ENCODE measurements at places on chromosomes 3 and 15. TPM values are rescaled to one million over a fixed set of nuclear protein-coding genes. Genes with fewer than 3 reads are reported as not detected.

DNA sequence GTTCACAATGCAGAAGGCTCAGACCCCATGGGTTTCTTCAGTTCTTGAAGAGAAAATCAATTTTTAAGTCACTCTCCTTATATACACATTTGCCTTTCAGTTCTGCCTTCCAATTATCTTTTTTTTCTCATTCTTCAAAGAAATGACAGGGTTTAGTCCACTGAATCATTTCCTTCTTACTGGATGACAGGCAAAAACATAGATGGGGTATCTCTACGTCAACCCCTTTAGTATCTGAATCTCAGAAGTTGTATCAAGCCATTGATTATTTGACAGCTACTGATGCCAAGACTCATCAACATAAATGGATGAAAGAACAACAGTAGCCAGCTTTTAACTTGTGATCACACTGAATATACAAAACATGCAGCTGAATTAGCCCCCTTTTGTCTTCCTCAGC, 6.5 kb downstream of the ATOSA start:
- no peak for DNase-seq

GRCh38 chr3:189212681-189213080, 40.9 kb downstream of the TPRG1 start:
- DNase-seq: no peak

- no peak for DNase-seq
These were observed 21.3 kb downstream of the ADGRG7 start for GRCh38 chr3:100630664-100631063.

- no peak for DNase-seq
These were observed 813.4 kb upstream of the EPHA6 start for GRCh38 chr3:96000966-96001365.

LNP1 gene
- total RNA-seq: 5.9 TPM

SUMF1 gene
- total RNA-seq: 26.1 TPM
